ENCODE measurements at places on chromosomes 5 and 9. TPM values are rescaled to one million over a fixed set of nuclear protein-coding genes. Genes with fewer than 3 reads are reported as not detected.
A peak's percentile ranks its signal among the peaks of the same experiment; 100 is the strongest.

COL5A1 gene
- total RNA-seq: 0.58 TPM

ORM2 gene
- not detected for total RNA-seq

NMUR2 gene
- not detected for total RNA-seq

SOX30 gene
- not detected for total RNA-seq

UNC13B gene
- total RNA-seq: 10.3 TPM

DNA sequence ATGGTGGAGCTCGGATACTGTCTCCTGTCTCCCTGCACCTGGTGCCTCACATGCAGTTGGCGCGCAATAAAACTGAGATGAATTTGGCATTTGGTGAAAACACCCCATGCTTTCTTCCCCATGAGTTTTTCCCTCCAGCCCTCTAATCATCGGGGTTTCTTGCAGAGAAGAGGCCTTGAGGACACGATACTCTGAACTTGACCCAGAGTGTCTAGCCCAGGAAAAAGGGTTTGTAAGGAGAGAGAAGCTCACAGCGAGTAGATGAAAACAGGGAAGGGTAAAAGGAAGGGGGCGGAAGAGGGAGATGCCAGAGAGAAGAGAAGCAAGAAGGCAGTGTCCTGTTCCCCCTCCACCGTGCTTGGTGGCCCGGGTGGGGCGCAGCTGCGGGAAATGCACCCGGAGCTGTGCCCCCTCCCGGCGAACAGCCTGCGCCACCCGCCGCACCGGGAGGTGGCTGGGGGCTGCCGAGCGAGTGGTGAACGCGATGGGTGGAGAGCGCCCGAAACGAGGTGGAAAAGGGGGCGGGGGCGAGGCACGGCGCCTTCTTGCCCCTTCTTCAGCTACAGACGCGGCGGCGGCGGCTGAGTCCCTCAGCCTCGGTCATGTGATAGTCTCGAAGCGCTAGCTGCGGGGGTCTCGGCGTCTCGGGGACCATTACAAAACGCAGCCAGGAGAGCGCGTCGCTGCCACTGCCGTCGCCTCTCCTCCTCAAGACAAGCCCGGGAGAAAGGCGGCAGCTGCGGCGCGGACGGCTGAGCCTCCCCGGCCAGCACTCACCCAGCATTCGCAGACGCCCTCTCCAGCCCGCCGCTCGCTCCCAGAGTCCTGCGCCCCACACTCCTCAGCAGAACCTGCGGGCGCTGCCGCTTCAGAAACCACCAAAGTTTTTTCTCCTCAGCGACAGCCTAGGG, 1.1 kb upstream of the FOXB2 start:
- DNase-seq: no peak

DNA sequence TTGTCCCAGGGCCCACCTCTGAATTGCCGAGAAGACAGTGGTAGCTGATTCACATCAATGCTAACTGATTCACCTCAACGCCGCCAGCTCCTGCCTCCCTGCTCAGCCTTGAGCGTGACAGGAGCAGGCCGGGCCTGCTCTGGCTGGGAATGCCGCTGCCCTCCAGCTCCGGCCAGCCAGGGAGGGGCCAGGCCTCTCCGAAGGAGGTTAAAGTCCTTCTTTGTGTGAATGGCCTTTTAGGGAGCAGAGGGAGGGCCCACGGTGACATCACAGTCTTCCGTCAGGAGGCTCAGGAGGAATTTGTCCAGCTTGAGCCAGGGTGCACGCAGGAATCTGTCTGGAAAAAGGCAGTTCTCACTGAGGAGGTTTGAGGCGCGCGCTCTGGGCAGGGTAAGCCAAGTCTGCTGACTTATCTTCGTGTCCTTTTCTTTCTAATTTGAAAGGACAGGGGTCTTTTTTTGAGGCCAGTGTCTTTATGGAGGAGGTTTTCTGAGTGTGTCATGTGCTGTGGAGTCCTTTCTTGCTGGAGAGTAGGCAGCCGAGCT, 82.7 kb downstream of the C9orf152 start:
- DNase-seq: no peak

DNA sequence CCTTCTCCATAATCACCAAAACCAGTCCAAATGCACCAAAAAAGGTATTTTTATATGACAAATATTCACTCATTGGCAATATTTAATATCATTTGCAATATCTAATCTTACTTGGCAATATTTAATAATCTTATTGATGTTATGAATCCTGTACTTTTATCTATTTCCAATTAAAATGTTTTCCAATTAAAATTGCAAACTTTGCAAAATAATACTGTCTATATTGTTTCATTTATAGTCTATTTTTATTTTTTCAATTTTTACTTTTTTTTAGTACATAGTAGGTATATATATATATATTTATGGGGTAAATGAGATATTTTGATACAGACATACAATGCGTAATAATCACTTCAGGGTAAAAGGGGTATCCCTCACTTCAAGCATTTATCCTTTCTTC, 109.9 kb downstream of the AGTPBP1 start:
- DNase-seq: no peak

DNA sequence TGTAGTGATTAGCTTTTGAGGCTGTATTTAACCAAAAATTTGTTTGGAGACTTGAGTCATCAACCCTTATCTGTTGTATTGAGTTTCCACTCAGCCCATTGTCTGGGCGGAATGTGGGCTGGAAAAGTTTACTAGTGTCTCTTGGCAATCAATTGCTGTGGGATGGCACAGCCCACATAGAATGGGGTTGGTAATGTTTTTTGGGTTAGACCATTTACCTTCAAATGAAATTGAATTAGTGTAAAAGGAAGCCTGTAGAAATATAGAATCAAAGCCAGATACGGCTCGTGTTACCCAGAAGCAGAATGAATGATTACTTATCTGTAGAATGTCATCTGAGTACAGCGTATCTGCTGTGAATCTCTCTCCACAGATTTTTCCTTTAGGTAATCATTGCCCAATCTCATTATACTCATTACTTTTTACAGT, 142.9 kb downstream of the AOPEP start:
- DNase-seq: no peak

DNA sequence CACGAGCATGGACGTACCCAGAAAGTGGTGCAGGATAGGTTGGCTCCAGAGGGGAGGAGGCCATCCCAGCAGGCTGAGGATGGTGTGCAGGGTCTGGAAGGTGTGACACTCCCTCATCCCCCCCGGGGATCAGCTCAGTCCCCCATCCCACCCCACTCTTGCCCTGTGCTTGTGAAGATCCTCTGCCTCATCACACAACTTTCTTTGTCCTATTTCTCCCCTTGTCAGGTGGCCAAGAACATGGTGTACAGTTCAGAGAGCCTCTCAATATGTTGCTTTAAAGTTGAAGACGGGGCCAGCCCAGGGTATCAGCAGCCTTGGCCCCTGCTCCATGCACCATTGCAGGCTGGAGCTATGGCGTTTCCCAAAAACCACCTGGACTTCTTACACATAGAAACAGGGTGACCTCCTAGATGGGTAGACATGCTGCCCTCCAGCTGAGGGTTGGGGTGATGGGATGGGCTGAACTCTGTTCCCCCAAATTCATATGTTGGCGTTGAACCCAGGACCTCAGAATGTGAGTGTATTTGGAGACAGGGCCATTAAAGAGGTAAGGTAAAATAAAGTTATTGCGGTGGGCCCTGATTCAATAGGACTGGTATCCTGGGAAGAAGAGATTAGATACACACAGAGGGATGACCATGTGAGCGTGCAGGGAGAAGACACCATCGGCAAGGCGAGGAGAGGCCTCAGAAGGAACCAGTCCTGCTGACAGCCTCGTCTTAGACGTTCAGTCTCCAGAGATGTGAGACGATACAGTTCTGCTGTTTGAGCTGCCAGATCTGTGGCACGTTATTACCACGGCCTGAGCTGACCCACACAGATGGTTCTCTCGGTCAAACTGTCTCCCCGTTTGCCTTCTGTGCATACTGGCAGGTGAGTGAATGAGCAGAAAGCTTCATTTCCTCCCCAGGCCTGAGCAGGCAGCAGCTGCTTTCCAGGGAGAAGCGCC, 272.5 kb downstream of the GADD45G start:
- peak; percentile 93 for DNase-seq

GRCh38 chr5:137405393-137405792, 93.7 kb downstream of the SPOCK1 start:
- no peak for DNase-seq

DNA sequence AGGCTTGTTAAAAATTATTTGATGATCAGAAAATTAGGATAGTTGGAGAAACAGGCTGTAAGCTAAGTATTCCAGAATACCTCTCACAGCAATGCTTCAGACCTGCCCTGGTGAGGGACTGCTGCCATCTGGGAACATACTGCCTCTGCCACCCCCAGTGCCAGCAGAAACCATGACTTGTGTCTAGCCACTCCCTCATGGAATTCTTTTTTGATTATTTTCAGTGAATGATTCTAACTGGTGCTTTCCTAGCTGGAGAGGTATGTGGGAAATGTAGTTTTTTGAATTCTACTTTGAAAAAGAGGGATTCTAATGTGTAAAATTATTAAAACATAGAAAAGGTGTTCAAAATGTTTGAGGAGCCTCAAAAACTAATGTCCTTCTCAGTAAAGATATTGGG, 126.3 kb downstream of the HMHB1 start:
- no peak for DNase-seq

DNA sequence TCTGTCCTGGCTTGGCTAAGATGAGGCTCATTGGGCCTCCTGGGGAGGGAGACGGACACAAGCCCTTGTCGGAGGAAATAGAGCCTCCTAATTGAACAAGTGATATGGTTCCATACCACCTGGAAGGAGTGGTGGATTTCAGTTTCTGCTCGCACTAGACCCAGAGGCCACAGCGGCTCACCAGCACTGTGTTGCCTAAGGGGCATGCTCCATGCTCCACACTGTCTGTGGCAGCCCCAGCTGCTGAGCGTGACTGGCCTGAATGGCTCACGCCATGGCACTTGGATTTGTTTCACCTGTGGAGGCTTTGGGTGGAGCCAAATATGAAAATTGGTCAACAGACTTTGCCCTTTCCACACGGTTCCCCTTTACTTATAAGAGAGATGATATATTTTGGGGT, 181.1 kb downstream of the HSPA4 start:
- DNase-seq: no peak

All from G401 (cell line).